CD4-positive, alpha-beta T cell treated with Interleukin-15 for 1 hour (primary cell): ENCODE measurements at places on chromosomes 12 and 14.

DNA sequence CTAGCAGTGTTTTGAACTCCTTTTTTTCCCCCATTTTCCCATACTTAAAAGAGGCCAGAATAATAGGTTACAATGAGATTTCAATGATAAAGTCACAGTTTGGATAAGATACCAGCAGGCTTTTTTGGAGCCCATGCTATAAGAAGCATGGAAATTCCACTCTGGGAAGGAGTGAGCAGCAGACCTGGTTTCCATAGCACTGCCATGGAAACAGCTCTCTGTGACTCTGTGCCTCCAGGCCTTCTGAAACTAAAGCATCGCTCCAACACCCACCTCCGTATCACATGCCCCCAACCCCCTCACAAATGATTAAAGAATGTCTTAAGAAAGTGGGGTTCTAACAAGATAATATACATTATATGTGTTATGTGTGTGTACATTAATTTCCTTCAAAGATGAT, 165.0 kb downstream of the GRIN2B start:
- no peak for DNase-seq

GRCh38 chr12:11780521-11781101, 131.1 kb downstream of the ETV6 start:
- no peak for DNase-seq

- DNase-seq: no peak
Measured at GRCh38 chr14:75404847-75405246, 23.0 kb upstream of the JDP2 start.

GRCh38 chr12:101372431-101372830, 35.1 kb downstream of the ARL1 start:
- no peak for DNase-seq

GRCh38 chr14:69037790-69038454, 58.8 kb upstream of the ACTN1 start:
- no peak for DNase-seq
